ENCODE measurements at places on chromosomes 2 and 18.

- DNase-seq: no peak
These were observed 168.4 kb downstream of the EIPR1 start for GRCh38 chr2:3209258-3209657.

DNA sequence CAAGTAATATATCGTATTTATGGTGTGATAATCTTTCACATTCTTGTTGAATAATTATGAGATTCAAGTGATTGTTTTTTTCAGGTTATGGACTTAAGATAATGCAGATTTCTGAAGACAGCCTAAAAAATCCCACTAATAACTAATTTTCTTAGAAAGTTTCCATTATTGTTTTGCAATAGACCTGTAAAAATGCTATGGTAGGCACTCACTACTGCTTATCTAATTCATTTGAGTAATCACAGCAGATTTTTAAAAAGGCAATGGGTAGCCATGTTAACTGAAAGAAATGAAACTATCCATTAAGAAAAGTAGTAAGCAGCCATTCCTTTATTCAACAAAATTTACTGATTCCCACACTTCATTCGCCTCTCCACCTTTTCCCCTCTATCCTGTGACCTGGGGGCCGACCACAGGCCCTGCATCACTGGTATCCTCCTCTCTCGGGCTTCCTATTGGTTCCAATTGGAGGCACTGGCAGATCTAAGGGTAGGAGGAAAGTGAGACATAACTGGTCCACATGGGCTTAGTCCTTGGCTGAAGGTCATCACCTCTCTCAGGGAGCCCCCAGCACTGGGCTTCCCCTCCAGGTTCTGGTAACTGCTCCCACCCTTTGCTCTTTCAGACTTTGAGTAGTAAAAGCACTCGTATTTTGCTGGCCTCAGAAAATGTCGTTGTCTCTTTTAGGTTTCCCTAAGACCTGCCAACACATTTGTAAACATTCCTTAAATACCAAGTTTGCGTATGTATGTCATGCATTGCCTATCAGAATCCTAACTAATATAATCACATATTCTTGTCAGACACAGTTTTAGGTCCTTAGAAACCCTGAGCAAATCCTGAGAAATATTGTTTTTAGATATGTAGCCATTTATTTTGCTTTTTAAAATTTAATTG, 18.5 kb downstream of the RBMS1 start:
- DNase-seq: no peak

DNA sequence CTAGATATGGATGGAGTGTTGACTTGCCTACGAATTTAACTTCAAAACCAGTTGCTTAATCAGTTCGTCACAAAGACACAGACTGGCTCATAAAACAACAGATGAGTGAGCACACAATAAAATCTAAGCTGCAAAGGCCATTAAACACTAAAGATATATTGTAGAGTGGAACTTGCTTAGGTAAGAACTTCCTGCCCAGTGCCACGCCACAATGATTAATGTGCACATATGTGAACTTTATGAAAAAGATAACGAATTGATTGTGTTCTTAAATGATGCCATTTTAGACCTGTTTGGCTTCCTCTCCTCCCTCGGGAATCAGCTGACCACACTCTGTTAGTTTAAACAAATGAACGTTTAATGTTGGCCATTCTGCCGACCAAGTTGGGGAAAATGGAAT, 2031.3 kb upstream of the CELF4 start:
- DNase-seq: no peak

DNA sequence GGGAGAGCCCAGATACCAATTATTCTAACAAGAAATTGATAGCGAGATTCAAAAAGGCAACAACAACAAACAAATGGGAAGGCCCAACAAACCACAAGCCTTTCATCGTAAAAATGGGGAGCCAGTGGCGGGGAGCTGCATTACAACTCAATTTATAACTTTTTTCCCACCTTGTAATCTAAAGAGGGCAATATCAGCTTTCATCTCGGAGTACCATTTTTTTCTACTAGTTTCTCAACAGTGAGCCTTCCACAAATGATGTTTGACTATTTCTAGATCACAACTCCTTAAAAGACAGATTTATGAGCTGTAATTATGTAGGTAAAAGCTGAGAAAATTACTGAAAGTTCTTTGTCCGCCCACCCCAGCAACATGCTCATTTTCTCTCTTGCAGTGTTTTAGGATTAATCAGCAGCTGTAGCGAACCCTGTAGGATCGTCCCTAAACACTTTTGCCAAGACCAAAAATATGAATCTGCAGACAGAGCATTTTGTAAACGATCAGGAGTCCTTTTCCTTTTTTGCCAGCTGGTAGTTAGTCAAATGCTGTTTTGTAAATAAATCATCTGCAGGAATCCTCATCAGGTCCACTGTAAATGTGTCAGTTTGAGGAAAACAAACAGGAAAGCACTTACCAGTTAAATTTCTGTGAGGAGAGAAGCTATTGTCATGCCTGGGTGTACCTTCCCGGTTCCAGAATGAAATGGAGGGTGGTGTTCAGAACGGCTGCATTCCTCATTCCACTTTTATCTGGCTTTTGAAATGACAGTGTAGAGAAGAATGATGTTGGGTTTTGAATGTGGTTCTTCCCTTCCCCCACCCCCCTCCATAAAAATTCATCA, 53.2 kb downstream of the EEF1B2 start:
- no peak for DNase-seq

DNA sequence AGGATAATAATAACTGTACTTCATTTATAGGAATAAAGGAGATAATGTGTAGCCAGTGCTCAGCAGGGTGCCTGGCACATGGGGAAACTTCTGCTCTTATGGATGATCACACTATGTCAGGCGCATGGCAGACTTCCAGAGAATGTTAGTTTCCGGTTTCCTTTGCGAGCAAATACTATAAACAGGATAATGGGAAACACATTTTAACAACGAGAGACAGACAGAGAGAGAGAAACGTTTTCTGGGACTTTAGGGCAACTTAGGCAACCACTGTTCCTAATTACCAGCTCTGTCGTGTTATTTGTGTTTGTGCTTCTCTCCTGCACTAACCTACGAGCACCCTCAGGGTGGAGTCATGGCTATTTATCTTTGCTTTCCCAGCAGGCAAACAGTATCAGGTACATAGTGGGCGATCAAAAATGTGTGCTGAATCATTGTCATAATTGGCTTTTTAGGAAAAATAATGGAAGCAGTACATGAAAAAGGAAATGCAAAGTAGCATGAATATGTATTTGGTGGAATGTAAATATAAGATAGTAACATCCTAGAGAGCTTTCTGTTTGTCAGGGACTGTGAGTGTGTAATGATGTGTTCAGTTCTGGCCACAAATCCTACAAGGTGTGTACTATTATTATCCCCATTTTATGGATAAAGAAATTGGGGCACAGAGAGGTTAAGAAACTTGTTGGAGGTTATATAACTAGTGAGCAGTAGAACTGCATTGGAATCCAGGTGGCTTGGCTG, 36.8 kb upstream of the IGFBP2 start:
- DNase-seq: no peak

- DNase-seq: no peak
These were observed 228.6 kb downstream of the RAD51AP2 start for GRCh38 chr2:17289669-17290068.

GRCh38 chr2:58448065-58448507, 207.0 kb upstream of the FANCL start:
- DNase-seq: no peak

DNA sequence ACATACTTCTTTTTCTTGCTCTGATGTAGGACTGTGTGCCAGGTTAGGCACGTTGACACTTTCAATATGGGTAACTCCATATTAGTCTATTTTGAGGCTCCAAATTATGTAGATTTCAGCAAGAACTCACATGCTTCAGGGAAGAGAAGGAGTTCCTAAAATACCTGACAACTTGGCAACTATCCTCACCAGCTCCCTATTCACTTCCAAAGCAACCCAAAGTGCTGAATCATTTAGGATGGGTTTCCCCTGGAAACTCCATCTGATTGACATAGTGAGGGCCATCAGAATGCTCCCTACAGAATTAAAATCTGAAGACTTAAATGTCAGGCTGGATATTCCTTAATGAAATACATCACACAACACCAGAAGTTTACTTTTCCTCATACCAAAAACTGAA, 32.5 kb upstream of the NFU1 start:
- DNase-seq: no peak

- DNase-seq: no peak
These were observed 124.6 kb upstream of the KCNH7 start for GRCh38 chr2:162963156-162963555.

GRCh38 chr2:59882279-59882678, 671.2 kb downstream of the BCL11A start:
- no peak for DNase-seq

DNA sequence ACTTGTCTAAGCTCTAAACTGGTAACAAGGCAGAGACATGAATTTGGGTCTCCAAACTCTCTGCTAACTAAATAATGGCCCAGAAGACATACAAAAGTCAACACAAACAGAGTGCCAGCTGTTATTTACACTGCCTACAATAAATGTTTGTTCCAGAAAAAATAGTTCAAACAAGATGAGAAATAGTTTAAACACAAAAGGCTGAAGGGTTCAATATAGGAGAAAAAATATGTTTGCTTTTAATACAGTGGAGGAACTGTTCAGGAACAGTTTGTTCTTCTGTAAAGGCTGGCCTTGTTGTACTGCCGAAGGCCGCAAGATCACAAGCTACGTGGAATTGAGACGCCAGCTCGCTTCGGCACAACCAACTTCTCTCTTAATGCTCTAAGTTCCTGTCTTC, 74.6 kb downstream of the AFF3 start:
- DNase-seq: no peak
